ENCODE measurements at places on chromosomes 2 and 18. TPM values are rescaled to one million over a fixed set of nuclear protein-coding genes. Genes with fewer than 3 reads are reported as not detected.

DNA sequence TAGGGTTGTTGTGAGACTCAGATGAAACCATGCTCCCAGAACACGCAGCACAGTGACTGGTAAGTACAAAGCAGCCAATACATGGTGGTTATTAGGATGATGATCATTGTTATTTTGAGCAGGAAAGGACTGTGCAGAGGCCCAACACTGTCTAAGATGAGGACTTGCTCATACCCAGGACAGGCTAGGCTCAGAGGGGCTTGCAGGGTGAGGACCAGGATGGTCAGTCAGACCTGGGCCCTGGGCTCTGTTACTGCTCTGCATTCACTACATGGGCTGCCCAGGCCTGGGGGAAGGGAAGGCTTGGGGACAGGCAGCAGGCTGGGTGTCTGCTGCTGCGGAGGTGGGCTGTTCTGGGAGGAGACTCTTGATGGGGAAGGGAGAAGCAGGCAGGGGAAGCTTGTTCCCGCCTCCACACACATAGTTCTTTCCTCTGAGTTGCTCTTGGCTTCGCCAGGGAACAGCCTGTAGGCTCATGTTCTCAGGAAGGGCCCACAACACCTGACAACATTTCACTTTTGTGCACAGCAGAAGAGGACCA lies 17.5 kb downstream of the CAPN13 start:
- no peaks in the 10 kb centered on the region for H3K27me3 ChIP-seq
- H3K36me3 ChIP-seq, result no peaks in the 10 kb centered on the region
- no peak for DNase-seq
- no peak overlapping the region for H3K4me3 ChIP-seq

GRCh38 chr2:21037671-21038108 lies 6.2 kb downstream of the APOB start:
- H3K4me3 ChIP-seq, result no peak overlapping the region
- H3K36me3 ChIP-seq, result no peaks in the 10 kb centered on the region
- H3K27me3 ChIP-seq, result no peaks in the 10 kb centered on the region

DNA sequence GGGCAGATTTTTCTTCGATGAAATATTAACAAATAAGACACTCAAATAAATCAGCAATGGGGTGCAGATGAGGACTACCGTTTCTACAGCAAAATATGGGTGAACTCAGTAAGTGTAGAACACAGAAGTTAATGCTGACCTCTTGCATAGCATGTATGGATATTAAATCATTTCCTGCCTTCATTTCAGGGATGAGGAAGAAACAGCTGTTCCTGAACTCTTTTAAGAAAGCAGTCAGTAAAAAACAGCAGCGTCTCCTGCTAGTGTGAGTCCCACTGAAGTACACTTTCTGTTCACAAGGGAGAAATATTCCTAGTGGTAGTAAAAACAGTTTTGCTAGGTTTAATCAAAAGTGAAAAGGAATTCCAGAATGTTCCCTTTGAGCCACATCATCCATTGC lies 379.0 kb downstream of the ZEB2 start:
- no peaks in the 10 kb centered on the region for H3K36me3 ChIP-seq
- H3K27me3 ChIP-seq, result no peaks in the 10 kb centered on the region
- H3K4me3 ChIP-seq, result no peak overlapping the region
- H3K4me1 ChIP-seq, result no peaks in the 10 kb centered on the region
- H3K27ac ChIP-seq, result no peak overlapping the region
- DNase-seq, result no peak

GRCh38 chr2:120825370-120826259 lies 89.9 kb downstream of the GLI2 start:
- peak; percentile 63 for DNase-seq
- peaks cover 11% of the 10 kb centered on the region for H3K27me3 ChIP-seq

GRCh38 chr2:70706026-70706795 lies 61.8 kb downstream of the ADD2 start:
- H3K27me3 ChIP-seq, result no peaks in the 10 kb centered on the region
- no peaks in the 10 kb centered on the region for H3K36me3 ChIP-seq
- H3K27ac ChIP-seq, result no peak overlapping the region
- no peaks in the 10 kb centered on the region for H3K4me1 ChIP-seq

DNA sequence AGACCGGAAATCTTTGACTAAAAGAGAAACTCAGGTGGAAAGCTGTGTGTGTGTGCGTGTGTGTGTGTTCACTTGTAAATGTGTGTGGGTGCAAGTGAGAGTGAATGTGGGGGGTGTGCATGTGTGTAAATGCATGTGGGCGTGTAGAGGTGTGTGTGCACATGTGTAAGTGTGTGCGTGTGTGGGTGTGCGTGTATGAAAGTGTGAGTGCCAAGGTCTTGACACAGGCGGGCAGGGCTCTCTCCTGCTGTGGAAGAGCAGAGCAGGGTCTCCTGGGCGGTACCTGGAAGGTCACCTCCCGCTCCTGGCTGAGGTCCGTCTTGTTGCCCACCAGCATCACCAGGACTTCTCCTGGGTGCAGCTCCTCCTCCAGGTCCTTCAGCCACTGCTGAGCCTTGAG lies 10.6 kb downstream of the PRLH start:
- H3K27ac ChIP-seq, result no peak overlapping the region
- H3K27me3 ChIP-seq, result no peaks in the 10 kb centered on the region
- DNase-seq, result no peak
- peaks cover 22% of the 10 kb centered on the region for H3K4me1 ChIP-seq

GRCh38 chr2:111923276-111923804 lies 24.9 kb downstream of the MERTK start:
- H3K4me1 ChIP-seq, result peaks cover 29% of the 10 kb centered on the region
- no peak for DNase-seq
- H3K27me3 ChIP-seq, result no peaks in the 10 kb centered on the region
- no peaks in the 10 kb centered on the region for H3K36me3 ChIP-seq

- no peak overlapping the region for H3K4me3 ChIP-seq
- no peak overlapping the region for H3K27ac ChIP-seq
- H3K27me3 ChIP-seq, result no peaks in the 10 kb centered on the region
These were observed 15.7 kb upstream of the PLA2R1 start for GRCh38 chr2:160077912-160078810.

DNA sequence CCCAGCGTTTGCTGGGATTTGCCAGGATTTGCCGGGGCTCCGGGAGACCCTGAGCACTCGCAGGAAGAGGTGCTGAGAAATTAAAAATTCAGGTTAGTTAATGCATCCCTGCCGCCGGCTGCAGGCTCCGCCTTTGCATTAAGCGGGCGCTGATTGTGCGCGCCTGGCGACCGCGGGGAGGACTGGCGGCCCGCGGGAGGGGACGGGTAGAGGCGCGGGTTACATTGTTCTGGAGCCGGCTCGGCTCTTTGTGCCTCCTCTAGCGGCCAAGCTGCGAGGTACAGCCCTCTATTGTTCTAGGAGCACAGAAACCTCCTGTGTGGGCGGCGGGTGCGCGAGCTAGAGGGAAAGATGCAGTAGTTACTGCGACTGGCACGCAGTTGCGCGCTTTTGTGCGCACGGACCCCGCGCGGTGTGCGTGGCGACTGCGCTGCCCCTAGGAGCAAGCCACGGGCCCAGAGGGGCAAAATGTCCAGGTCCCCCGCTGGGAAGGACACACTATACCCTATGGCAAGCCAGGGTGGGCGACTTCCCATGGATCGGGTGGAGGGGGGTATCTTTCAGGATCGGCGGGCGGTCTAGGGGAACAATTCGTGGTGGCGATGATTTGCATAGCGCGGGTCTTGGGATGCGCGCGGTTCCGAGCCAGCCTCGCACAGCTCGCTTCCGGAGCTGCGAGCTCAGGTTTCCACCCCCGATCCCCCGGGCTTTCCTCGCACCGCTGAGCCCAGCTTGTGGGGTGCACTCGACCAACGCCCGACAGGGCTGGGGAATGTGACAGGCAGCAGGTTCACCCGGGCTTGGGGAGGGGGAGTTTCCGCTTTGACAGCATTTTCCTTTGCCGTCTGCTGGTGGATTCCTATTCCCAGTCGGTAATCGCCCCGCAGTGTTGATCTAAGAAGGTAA lies 2.8 kb downstream of the ONECUT2 start:
- H3K36me3 ChIP-seq, result no peaks in the 10 kb centered on the region
- no peak overlapping the region for H3K4me3 ChIP-seq
- no peak overlapping the region for H3K27ac ChIP-seq
- peaks cover 45% of the 10 kb centered on the region for H3K4me1 ChIP-seq
- DNase-seq, result no peak
- peaks cover 94% of the 10 kb centered on the region for H3K27me3 ChIP-seq

- H3K4me1 ChIP-seq, result no peaks in the 10 kb centered on the region
- H3K27me3 ChIP-seq, result no peaks in the 10 kb centered on the region
- H3K36me3 ChIP-seq, result no peaks in the 10 kb centered on the region
- H3K27ac ChIP-seq, result no peak within 1 kb of the TSS
- no peak within 1 kb of the TSS for H3K4me3 ChIP-seq
These were observed at the start of gene SERPINB7 for GRCh38 chr18:63775166-63775730. SERPINB7 (plus strand) TSS chr18:63775418; CDS start chr18:63782373, 6,955 bp downstream.

DNA sequence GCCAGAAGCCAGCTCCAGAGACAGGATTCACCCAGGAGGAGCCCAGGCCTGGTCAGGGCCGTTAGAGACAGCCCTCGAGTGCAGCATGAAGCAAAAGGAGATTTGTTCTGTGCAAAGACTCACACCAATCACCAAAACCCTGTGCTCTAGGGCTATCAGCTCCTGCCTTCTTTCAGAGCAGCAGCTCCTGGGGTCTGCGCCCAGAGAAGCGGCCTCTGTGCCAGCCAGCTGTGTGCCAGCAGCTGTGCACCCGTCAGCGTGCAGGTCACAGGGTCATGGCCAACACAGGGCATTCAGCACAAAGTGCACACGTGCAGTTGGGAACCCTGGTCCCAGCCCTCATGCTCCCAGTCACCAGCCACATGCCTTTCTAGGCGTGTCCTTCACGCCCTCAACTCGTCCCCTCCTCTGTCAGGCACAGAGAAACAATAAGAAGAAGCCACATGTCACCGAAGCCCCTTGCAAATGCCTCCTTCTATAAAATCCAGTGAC lies 49.3 kb downstream of the ZNF516 start:
- H3K27me3 ChIP-seq, result no peaks in the 10 kb centered on the region
- DNase-seq, result peak; percentile 35
- no peak overlapping the region for H3K4me3 ChIP-seq
- H3K36me3 ChIP-seq, result peaks cover 20% of the 10 kb centered on the region

- DNase-seq, result no peak
- no peak overlapping the region for H3K4me3 ChIP-seq
- no peaks in the 10 kb centered on the region for H3K36me3 ChIP-seq
- H3K4me1 ChIP-seq, result no peaks in the 10 kb centered on the region
These were observed 205.7 kb upstream of the ZSWIM2 start for GRCh38 chr2:187054501-187055319.

DNA sequence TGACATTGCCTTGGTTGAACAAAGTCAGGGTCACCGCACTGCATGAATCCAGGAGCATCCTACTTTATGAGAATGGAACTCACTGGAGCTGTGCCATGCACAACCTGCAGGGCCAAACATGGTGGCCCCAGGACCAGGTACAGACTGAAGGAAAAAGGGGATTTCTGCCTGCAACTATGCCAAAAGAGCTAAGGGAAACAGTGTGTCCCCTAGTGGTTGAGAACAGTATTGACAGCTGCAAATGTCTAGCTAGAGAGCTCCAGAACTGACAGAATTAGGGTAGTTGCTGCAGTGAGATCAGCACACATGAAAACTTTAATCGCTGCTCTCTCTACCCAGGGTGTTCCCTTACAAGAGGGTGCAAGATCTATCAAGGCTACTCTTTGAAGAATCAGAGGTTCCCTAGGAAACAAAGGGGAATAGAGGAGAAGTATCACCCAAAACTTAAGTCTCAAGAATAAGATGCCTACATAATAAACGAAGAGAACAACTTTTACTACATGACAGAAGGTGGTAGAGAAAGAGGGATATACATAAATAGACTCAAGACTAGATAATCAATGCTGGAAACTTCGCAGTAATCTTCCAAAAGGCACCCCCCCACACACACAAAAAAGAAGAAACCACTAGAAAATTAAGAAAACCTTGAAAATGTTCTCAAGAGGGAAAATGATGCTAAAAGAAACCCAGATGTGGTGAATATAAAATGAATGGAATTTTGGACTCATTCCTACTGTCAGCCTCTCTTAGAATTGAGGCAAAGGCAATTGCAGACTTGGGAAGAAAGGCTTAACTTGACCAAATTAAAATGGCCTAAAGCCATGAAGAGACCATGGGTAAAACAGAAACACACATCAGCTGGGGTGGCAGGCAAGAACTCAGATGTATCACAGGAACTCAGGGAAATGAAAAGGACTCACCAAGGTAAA lies 43.6 kb upstream of the IHH start:
- H3K36me3 ChIP-seq, result no peaks in the 10 kb centered on the region
- no peak overlapping the region for H3K4me3 ChIP-seq
- peaks cover 16% of the 10 kb centered on the region for H3K4me1 ChIP-seq

DNA sequence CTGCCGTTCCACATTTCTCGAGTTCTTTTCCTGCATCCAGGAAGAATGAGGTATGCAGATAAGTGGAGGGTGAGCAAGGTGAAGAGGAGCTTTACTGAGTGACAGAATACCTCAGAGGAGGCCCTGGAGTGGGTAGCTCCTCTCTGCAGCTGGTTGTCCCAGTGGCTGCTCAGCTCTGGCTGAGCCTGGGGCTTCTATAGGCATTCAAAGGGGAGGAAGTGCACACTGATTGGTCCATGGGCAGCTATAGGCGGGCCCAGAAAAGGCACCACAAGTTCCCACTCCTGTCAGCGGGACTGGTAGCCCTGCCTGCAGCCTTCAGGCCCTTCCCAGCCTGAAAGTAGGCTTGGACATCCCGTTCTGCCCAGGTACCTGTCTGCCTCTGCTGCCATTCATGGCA lies 94.7 kb downstream of the DOK6 start:
- H3K27me3 ChIP-seq, result no peaks in the 10 kb centered on the region
- H3K4me3 ChIP-seq, result no peak overlapping the region

GRCh38 chr2:96801786-96802595 lies 14.1 kb upstream of the CNNM3 start:
- H3K27me3 ChIP-seq, result no peaks in the 10 kb centered on the region
- DNase-seq, result peak; percentile 73
- H3K4me3 ChIP-seq, result no peak overlapping the region
- H3K27ac ChIP-seq, result no peak overlapping the region
- H3K4me1 ChIP-seq, result peaks cover 16% of the 10 kb centered on the region
- H3K36me3 ChIP-seq, result peaks cover 38% of the 10 kb centered on the region

GRCh38 chr2:108215794-108216211 lies 24.0 kb upstream of the SULT1C3 start:
- no peak overlapping the region for H3K4me3 ChIP-seq
- no peaks in the 10 kb centered on the region for H3K4me1 ChIP-seq
- no peaks in the 10 kb centered on the region for H3K36me3 ChIP-seq
- no peak for DNase-seq

GRCh38 chr18:48354746-48355260 lies 54.4 kb downstream of the ZBTB7C start:
- no peaks in the 10 kb centered on the region for H3K36me3 ChIP-seq
- no peak for DNase-seq
- no peak overlapping the region for H3K27ac ChIP-seq
- H3K4me1 ChIP-seq, result no peaks in the 10 kb centered on the region

TTL gene
- total RNA-seq, result 48.5 TPM

CRYBA2 gene
- not detected for total RNA-seq

PROM2 gene
- total RNA-seq, result 6.0 TPM

IL36RN gene
- total RNA-seq, result not detected

LAMA1 gene
- total RNA-seq, result 0.65 TPM

SERPINB10 gene
- not detected for total RNA-seq

SPP2 gene
- not detected for total RNA-seq

CROCC2 gene
- 3.4 TPM for total RNA-seq

SP140 gene
- total RNA-seq, result 15.0 TPM
